ENCODE measurements at places on chromosomes 12 and 14. TPM values are rescaled to one million over a fixed set of nuclear protein-coding genes. Genes with fewer than 3 reads are reported as not detected.

- DNase-seq, result peak; percentile 78
Observed at GRCh38 chr14:63174760-63175191, 29.5 kb upstream of the RHOJ start.

DNA sequence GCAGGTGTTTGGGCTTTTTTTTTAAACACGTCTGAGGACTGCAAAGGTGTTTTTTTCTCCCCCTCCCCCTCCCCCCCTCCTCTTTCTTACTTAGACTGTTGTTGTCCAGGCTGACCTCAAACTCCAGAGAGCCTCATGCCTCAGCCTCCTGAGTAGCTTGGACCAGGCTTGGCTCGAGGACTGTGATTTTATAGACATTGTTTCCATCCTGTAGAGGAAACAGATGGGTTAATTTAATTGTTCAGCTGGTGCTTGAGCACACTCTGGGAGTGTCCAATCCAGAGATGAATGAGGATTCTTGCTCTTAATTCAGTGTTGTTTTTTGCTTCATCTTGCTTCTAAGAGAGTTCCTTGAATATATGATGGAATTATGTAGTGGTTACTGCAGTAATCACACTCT is 42.1 kb downstream of the RASSF3 start:
- DNase-seq, result no peak

GRCh38 chr14:58313699-58314098 is 15.3 kb downstream of the ARID4A start:
- DNase-seq, result no peak

- DNase-seq, result no peak
Observed at GRCh38 chr14:24900269-24901100, 149.5 kb downstream of the STXBP6 start.

GRCh38 chr12:132469423-132469822 is 20.5 kb upstream of the FBRSL1 start:
- DNase-seq, result no peak

- no peak for DNase-seq
Observed at GRCh38 chr12:4286771-4287317, 13.3 kb downstream of the CCND2 start.

PZP gene
- total RNA-seq, result not detected
